ENCODE measurements at places on chromosomes 16 and 17.

DNA sequence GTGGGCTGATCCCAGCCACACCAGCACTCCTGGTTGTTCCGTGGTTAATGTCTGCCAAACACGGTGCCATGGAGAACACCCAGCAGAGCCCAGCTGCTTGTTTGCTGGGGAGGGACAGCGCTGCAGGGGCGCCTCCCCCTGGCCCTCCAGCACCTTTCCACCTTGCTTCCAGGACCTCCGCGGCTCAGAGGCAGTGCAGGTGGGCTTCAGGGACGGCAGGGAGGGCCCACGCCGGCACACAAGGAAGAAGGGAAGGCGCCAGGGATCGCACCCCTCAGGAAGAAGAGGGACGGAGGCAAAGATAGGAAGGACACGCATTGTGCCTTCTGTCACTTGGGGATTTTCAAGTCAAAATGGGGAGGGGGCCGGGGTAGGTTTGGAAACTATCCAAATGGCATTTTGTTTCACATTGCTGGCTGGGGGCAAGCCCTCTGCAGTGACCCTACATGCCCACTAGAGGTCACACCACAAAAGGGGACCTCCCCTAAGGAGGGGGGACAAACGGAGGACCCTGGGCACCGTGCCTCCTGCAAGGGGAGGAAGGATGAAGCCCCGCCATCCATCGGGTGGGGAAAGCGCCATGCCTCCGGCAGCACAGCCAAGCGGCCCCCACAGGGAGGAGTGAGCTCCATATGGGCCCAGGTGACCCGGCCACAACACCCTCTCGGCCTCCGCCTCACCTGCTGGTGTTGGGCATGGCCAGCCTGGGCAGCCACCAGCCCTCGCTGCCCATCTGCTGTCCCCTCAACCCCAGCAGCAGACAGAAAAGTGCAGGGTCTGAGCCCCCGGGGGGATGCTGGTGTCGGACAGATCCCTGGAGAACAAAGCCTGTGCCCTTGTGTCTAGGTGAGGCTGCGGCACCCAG lies 7.5 kb upstream of the C16orf95 start:
- DNase-seq: peak; percentile 37

DNA sequence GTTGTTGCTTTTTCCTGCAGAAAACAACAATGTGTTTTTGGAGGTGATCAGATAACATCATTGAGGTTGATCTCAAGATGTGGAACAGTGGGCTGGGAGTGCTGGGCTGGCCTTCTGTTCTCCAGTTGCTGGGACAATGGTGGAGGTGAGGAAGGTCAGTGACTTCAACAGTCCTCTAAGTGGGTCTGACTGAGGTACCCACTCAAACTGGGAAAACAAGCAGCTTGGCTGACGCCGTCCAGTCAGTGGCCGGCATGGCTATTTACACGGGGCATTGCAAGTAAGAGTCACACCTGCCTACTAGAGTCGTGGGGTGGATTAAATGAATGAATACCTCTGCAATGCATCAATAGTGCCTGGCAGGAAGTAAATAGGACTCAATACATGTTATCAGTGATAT lies 386.7 kb upstream of the ZFHX3 start:
- no peak for DNase-seq

- DNase-seq: no peak
These were observed 211.7 kb upstream of the CHMP6 start for GRCh38 chr17:80779961-80780380.

GRCh38 chr16:11307639-11308492 lies 26.7 kb upstream of the PRM1 start:
- DNase-seq: no peak

DNA sequence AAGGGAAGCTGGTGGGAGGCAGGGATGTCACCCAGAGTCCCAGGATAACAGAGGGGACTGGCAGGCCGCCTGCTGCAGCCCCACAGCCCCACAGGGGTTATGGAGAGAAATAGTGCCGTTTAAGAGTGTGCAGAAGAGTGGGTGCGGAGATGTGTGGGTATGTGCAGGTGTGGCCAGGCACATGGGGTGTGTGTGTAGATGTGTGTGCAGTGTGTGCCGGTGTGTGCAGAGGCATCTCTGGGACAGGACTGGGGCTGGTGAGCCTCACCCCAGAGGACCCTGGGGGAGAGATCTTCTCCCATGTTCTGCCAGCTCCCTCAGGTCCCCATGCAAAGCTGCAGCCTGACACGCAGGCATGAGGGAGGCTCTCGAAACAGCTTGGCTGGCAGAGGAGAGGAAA lies 157.4 kb downstream of the RBFOX3 start:
- DNase-seq: no peak

- no peak for DNase-seq
These were observed 14.7 kb upstream of the SLX4 start for GRCh38 chr16:3625911-3626732.

DNA sequence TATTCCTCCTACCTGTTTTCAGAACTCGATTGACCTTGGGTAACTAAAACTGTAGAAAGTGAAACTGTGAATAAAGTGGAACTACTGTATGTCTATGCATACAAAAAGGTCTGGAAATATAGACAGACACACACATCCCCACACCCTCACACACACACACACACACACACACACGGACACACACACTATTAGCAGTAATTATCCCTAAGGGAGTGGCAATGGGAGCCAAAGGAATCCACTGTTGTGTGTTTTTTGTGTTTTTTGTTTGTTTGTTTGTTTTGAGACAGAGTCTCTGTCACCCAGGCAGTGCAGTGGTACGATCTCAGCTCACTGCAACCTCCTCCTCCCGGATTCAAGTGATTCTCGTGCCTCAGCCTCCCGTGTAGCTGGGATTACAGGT lies 26.6 kb upstream of the SRCIN1 start:
- no peak for DNase-seq

GRCh38 chr16:81786321-81786720 lies 7.2 kb downstream of the PLCG2 start:
- no peak for DNase-seq

- DNase-seq: no peak
These were observed 474.9 kb downstream of the SLC39A11 start for GRCh38 chr17:72617557-72617956.

Measured in NCI-H1694 treated with DMSO at 0.1 percent for 48 hours (cell line).